ENCODE measurements at places on chromosomes 11 and 22.
A peak's percentile ranks its signal among the peaks of the same experiment; 100 is the strongest.

DNA sequence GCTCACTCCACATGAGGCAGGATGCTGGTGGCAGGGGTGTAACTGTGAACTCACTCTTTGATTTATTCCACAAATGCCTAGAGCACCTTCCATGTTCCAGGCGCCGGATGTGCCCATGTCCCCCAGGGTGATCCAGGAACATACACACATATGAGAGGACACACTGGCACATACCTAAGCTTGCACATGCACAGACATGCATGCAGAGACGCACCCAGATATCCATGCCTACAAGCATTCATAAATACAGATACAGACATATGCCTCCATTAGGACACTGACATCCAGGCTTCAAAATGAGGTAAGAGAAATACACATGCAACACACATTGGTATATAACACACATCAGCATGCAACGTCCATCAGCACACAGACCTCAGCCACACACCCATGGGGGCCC is 4.5 kb downstream of the OSM start:
- no peak for DNase-seq

- DNase-seq: no peak
Observed at GRCh38 chr11:109933126-109933525, 160.1 kb upstream of the ZC3H12C start.

DNA sequence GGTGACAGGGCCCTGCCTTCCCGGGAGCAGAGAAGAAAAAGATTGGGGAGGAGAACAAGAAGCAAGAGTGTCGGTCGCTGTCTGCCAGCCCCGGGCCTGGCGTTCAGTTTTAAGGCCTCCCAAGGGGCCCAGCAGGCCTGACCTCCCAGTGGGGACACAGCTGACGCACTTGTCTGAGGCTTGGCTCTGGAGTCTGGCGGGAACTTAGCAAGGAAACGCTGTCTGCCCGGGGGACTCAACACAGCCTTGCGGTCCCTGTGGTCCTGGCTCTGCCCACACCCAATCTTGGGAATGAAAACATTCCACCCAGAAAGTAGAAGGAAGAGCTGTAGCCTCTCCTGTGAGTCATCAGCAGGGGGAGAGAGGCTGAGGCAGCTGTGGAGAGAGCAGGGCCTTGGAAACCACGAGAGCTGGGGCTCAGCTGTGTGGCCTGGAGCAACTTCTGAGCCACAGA is 54.4 kb downstream of the TRAF6 start:
- no peak for DNase-seq

DNA sequence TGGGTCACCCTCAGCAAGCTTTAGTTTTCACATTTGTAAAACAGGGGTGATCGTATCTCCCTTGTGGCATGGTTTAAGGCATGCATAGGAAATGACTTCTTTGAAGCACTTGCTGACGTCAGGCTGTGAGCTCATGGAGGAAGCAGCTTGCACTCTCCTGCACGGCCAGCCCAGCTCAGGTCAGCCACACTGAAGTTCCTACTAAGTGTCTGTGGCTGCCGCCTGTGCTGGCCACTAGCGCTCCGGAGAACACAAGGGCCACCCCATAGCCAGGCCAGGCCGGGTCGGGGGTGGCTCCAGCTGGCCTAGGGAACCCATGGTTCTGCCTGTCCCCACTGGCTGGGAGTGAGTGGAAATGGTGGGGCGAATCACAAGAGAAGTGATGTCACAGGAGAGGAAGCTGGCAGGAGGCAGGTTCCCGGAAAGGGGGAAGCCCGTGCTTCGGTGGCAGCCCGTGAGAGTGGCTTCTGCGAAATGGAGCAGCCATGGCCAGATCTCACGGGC is 28.2 kb downstream of the KCTD17 start:
- peak; percentile 86 for DNase-seq

DNA sequence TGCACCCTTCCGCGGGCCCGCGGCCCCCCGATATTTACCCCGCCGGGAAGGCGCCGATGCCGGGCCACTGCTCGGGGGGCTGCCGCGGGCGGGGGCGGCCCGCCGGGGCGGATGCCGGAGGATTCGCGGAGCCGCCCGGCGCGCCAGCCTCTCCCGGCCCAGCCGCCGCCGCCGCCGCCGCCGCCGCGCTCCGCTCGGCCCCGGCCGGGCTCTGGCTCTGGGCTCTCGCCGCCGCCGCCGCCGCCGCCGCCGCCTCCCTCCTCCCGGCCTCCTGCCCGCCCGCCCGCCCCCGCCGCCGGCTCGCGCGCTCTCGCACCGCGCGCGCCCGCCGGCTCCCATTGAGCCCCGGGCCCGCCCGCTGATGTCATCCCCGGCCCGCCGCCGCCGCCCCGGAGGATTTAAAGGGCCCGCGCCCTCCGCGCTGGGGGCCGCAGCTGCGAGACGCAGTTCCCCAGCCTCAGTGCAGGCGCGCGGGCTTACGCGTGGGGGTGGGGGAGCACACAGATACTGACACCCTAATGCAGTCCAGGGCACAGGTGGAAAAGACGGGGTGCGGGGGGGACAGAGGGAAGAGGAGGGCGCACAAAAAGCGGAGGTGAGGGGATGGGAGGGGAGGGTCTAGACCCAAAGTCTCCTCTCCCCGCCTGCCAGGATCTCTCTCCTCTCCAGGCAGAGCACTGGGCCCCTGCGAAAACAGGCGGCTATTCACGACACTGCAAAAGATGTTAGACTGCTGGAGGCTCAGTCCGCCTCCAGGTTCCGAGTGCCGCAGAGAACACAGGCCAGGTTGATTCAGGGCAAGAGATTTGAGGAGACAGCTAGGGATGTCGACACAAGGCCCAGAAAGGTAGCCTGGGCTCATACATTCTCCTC is at the start of gene CSNK1E:
Gene CSNK1E, minus strand, starts transcription at position 312 of the 873 bp plus-strand sequence. CDS start 3,276 bp downstream, outside the sequence.
- peak; percentile 80 for DNase-seq

GRCh38 chr11:63939397-63939891 is 642 bp downstream of the NAA40 start:
- no peak for DNase-seq

DNA sequence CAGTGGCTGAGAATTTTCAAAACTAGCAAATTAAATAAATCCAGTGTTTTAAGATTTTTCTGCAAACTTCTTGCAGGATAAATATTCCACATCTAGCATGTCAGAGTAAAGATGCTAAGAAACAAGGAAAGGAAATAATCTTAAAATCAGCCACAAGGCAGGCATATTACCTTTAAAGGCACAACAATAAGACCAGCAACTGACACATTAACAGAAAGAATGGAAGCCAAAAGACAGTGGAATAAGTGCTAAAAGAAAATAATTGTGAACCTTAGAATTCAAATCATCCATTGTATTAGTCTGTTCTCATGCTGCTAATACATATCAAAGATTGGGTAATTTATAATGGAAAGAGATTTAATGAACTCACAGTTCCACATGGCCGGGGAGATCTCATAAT is 132.4 kb downstream of the FAR1 start:
- no peak for DNase-seq

DNA sequence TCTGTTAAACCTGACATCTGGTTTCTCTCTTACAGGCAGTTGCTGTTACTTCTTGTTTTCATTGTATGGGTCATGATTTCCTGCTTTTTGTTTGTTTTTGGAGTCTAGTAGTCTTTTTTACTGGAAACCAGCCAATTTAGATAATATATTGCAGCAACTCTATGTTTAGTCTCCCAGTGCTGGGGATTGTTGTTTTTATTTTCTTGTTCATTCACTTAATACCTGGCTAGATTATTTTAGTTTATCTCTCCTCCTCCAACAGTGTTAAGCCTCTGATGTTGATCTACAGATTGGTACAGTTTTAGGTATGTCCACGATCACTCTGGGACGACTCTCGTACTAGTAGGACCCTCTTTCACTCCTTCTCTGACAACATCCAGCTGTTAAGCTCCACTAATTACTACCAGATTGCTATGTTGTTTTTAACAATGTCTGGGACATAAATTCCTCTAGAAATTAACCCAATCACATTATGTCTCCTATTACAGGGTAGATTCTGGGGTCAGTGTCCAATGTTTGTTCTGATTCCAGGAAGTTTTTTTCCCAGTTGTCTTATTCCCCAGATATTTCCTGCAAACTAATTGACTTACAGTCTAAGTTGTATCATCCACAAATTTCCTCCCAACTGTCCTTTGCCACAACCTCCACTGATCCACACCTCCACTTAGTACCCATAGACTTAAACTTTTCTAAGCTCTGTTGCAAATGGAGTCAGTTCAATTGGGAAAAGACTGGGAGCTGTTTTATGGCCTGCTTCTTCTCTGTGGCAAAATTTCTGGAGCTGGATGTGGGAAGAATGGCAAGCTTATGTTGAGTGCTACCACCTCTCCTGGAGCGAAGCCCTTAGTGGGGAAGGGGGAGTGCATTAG is 1280.6 kb upstream of the CNTN5 start:
- DNase-seq: no peak

DNA sequence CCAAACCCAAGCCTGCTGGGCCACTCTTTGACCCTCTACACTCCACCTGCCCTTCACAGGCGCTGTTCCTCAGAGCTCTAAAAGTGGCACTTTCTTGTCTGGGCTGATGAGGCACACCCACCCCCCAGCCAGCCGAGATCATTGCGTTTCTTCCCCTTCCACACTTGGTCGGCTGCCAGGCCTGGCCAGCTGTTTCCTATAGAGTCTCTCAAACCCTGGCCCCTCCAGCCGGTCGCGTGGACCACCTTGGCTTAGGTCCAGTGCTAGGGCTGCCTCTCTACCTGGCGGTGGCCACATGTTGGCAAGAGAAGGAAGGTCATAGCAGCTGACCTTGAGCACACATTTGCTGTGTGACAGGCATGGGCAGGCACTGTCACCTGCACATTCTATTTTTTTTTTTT is 60.6 kb downstream of the PPP6R2 start:
- no peak for DNase-seq

- DNase-seq: peak; percentile 44
Observed at GRCh38 chr11:72223615-72224563, 678 bp upstream of the INPPL1 start.

GRCh38 chr11:109785198-109785597 is 308.0 kb upstream of the ZC3H12C start:
- DNase-seq: no peak

DNA sequence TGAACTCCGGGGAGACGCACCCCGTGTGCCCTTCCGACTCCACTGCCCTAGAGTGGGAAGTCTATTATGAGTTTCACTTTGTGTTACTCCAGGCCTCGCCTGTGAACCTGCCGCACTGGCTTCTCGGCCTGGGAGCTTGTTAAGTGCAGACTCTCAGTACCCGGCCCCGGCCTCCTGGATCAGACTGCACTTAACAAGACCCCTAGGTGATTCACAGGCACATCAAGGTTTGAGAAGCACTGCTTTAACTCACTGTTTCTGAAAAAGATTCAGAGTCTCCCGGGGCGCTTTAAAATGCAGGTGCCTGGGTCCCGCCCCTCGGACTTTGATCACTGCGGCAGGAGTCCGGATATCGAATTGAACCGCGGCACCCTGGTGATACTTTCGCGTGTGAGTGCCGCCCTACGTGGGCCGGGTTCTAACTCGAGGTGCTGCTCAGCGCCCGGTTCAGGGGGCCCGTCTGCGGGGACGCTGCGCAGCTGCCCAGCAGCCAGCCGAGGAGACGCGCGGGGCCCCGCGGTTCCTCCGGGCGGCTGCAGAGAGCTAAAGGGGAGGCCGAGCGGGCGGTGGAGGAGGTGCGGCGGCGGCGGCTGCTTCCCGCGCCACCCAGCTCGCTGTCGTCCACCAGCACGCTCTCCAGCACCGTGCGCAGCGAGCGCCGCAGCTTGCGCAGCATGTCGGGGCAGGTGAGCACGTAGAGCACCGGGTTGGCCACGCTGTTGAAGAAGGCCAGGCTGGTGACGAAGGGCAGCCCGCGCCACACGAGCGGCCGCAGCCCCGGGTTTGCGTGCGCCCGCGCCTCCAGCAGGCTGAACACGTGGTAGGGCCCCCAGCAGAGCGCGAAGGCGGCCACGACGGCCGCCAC is 3.4 kb downstream of the PTGDR2 start:
- DNase-seq: no peak

DNA sequence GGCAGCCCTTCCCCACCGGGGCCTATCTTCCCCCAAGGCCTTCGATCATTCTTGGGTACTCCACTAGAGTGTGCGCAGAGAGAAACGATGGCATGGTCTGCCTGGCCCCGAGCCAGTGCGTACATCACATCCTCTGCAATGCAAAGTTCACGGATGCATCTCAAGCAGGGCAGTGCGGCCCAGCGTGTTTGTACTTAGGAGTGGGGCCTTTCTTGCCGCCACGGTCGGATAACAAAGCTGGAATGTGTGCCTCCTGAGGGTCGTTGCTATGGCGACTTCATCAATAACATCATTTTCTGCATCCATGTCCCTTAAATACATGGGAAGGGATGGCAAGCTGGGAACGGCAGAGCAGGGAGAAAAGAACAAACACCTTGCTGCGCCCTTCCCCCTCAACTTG is 73.9 kb downstream of the SCUBE1 start:
- DNase-seq: no peak

DNA sequence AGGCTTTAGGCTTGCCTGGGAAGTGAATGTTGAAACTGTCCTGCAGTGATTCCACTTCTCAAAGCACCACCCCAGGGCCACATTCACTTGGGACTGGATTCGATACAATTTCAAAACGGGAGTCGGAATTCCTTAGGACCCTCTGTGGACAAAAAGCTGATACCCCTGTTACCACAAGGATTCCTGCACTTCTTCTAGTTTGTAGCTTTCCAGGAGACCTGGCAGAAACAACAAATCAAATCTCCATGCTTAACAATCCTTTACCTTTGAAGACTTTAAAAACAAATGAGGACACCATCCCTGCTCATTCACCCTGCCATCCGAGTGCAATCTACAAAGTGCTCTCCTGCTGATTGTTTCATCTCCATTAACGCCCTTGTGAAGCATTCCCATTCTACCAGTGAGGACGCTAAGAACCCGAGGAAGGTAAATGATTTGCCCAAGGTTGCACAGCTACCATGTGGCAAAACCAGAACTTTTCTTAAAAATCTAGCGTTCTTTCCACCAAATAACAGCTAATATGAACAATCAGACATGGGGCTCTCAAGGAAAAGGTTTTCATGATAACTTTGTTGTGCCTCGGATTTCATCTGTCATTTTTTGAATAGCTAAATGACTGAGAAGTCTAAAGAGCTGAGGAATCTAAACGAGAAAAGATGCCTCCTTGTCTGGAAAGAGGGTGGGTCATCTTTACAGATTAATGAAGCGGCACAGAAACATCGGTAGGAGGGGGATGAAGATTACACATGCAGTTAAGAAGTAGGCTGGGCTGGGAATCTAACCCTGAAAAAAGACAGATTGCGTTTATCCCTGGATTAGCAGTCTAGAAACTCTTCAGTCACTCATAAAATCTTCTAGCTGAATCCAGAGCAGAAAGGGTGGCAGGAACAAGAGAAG is 720 bp upstream of the MPZL2 start:
- no peak for DNase-seq
